DMS53 (cell line): ENCODE measurements at places on chromosomes 13 and 19.

GRCh38 chr19:55624109-55625003, at the start of gene ZNF784:
Gene ZNF784 (minus strand): TSS chr19:55624566. CDS start chr19:55624561, 5 bp downstream.
- peak; percentile 96 for DNase-seq

DNA sequence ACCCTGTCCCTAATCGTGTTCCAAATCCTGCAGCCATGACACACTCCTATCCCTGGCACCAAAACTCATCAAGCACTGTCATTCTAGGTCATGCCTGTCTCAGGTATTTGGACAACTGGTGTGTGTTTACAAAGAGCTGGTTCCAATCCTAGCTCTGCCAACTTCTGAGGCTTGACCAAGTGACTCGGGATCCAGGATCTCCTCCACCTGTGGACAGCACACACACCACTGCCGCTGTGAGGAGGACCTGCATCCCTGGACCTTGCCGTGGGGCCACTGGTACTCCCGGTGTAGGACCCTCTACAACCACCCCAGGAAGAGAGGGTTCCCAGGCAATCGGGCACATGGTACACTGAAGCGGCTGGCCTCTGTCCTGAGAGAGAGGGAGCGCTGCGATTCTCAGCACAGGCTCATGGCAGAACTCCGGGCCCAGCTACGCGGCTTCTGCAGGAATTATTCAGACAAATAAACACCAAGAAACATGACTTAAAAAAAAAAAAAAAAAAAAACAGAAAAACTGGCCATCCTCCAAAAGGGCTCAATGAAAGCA, 20.4 kb downstream of the MLLT1 start:
- DNase-seq, result no peak

GRCh38 chr13:29922896-29923295, 72.5 kb upstream of the UBL3 start:
- peak; percentile 42 for DNase-seq

DNA sequence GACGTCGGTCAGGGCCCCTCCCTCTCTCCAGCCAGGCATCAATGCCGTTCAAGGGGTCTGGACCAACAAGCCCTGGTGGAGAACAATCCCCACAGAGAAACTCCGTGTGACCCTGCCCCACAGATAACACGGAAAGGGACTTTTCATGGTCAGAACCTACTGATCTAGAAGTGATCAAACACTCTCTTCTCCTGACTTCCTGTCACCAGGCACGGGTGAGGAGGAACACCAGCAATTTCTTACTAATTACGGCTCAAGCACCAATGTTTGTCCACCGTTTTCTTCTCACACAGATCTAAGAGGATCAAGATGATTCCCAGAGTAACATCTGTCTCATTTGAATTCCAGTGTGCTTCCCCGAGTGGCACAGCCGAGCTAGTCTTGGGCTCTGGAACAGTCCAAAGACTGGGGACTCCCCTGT, 11.8 kb downstream of the RASA3 start:
- DNase-seq, result no peak

DNA sequence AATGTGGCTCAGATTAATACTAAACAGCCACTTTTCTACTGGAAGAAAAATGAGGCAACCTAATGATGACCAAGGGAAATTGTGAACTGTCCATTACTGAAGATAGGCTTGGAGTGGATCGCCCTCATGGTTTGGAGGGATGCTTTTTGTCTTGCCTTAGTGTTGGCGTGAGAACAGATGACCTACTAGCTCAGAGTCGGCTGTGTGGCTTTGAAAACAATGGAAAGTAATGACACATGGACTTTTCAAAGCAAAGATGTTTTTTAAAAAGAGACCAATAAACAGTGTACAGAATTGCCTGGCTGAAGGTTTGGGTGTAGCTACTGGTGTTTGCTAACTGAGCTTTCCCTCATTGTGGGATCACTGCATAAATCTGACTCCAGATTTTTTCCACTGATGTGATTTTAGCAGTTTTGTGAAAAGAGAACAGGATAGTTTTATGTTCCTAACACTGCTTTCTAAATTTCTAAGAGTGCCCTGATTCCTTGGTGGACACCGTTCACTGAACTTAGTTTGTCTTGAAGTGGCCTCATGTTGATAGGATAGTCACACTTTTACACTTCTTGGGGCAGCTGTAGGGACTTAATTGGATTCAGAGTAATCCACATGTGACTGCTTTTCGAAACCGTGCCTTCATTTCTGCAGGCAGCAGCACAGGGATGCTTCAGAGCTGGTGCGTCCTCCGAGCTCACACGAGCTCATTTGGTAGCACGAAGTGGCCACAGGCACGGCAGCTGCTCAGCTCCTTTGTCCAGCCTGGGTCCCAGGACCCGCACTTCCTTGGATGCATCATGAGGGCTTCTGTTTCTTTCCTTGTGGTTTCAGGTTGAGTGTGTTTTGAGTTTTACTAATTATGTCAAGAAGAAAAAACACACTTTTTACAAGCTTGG, 4.3 kb downstream of the CEBPG start:
- no peak for DNase-seq

DNA sequence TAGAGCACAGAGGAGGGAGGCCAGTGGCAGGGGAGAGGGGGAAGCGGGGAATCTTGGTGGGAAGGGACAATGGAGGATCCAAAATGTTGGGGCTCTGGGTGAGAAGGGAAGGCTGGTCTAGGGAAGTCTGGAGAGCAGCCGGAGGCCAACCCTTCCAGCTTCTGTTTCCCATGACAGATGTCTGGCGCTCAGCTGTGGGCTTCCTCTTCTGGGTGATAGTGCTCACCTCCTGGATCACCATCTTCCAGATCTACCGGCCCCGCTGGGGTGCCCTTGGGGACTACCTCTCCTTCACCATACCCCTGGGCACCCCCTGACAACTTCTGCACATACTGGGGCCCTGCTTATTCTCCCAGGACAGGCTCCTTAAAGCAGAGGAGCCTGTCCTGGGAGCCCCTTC, 1.1 kb downstream of the PSENEN start:
- DNase-seq, result no peak

- no peak for DNase-seq
Observed at GRCh38 chr13:25463496-25463895, 91.7 kb downstream of the ATP8A2 start.

- DNase-seq, result no peak
Observed at GRCh38 chr13:39433651-39434050, 169.3 kb downstream of the LHFPL6 start.

- DNase-seq, result no peak
Observed at GRCh38 chr19:31037286-31037980, 311.8 kb downstream of the TSHZ3 start.

- DNase-seq, result no peak
Observed at GRCh38 chr13:93899981-93900380, 579.5 kb downstream of the DCT start.

- DNase-seq, result no peak
Observed at GRCh38 chr13:59631271-59631670, 532.5 kb downstream of the DIAPH3 start.

DNA sequence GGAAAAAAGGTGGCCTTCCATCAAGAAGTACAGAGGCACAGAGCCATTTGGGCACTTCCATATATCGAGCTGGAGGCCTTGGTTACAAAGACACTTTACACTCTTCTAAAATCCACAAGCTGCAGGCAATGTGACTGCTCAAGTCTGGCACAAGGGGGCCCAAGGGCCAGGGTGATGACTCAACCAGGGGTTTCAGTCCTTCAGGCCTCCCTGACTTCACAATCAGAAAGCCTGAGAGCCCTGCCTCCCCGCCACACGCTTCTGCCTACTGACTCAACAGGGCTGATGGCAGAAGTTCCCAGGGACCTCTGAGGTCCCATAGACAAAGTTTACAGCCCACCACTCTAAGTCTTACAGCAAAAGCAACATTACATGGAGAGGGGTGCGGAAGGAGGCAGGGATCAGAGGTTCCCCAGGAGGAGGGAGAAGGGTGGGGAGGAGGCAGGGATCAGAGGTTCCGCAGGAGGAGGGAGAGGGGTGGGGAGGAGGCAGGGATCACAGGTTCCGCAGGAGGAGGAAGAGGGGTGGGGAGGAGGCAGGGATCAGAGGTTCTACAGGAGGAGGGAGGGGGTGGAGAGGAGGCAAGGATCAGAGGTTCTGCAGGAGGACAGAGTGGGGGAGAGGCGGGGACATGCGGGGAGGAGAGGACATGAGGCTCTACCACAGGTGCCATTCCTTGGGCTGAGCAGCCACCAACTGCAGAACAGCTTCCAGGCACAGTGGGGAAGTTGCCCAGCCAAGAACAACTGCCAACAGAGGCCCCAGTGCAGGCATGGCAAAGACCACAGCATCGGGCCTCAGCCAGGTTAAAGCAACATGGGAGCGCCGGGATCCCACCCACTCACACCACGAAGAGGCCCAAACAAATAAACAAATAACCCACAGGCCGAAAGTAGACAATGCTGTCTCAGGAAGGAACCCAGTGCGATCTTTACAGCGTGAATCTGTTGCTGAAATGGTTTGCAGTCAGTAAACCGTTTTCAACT, 52.0 kb downstream of the SLC7A1 start:
- DNase-seq, result no peak

DNA sequence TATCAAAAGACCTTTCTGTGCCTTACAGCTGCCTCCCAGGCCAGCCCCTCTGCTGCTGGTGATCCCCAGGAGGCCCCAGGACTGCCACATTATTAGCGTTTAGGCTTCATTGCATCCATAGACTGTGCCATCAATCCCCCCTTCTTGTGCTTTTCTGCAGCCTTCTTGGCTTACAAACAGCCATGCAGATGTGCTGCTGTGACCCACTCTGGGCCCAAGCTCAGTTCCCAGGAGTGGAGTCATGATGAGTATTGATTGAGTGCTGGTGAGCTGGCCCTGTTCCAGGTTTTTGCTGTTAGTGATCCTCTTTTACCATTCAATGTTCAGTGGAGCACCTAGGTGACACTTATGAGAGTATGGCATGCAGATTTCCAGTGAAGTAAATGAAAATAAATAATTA, 59.9 kb upstream of the SLAIN1 start:
- DNase-seq, result no peak

GRCh38 chr13:77536358-77536757, 852 bp downstream of the SCEL start:
- peak; percentile 11 for DNase-seq

DNA sequence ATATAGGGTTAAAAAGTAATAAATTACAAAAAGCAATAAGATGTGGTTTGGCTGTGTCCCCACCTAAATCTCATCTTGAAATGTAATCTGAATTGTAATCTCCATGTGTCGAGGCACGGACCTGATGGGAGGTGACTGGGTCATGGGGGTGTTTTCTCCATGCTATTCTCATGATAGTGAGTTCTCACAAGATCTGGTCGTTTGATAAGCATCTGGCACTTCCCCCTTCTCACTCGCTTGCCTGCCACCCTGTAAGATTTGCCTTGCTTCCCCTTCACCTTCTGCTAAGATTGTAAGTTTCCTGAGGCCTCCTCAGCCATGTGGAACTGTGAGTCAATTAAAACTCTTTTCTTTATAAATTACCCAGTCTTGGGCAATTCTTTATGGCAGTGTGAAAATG, 577.4 kb downstream of the TBC1D4 start:
- no peak for DNase-seq

GRCh38 chr13:114128624-114129522, 3.5 kb downstream of the RASA3 start:
- no peak for DNase-seq

- DNase-seq, result no peak
Observed at GRCh38 chr13:99381766-99382165, 74.6 kb upstream of the GPR183 start.

- peak; percentile 43 for DNase-seq
Observed at GRCh38 chr19:13420780-13421179, 85.5 kb downstream of the CACNA1A start.

DNA sequence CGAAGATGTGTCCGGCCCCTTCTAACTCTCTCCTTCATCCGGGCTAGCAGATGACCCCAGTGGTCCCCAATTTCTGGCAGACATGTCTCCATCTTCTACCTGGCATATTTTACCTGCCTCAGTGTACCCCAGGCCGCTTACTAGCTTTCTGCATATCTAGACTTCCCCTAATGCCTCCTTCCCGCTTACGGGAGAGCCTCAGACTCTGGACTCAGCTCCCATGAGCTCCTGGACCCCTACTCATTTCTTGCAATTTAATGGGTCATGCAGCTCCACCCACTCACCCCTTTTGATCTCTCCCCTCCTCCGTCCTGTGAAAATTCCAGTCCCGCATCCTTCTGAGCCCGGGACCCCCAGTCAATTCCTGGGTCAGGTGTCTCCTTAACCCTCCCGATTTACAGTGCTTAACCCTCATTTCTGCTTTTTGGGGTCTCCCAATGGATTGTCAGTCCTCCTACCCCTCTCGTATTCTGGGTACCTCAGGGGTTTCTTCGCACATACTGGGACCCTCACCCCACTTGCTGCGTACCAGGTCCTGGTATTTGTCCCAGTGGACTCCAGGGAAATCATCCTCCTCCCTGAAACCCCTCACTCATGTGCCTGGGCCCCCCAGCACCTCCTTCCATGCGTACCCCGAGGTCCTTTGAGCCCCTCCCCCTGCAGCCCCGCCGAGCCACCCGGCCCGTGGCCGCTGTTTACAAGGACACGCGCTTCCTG, 500 bp upstream of the JUNB start:
- peak; percentile 44 for DNase-seq

GRCh38 chr19:41758846-41759245, 3.5 kb downstream of the CEACAM6 start:
- DNase-seq, result no peak

GRCh38 chr19:43462383-43462782, 3.0 kb downstream of the LYPD3 start:
- DNase-seq, result no peak

DNA sequence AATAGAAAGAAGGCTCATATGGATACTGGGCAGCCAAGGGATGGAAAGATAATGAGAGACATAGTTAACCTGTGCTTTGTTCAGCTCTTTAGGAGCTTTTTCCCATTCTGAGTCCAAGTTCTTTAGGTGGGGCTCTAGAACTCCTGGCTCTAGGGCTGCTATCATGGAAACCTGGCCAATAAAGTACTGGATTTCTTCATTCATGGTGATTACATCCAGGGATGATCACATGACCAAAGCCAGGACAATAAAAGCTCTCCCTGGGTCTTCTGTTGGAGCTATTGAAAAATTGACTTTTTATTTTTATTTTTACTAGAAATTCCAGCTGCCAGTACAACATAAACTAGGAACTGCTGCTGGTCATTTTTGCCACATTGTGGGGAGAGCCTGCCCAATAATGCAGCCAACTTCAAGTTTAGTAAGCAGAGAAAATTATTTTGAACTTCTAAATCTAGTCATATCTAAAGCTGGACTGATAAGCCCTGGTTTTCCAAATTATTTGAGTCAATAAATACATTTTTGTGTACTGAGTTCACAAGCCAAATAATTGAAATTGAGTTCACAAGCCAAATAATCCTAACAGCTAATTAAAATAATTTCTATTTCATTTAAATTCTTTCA, 224.9 kb upstream of the STARD13 start:
- DNase-seq, result no peak

DNA sequence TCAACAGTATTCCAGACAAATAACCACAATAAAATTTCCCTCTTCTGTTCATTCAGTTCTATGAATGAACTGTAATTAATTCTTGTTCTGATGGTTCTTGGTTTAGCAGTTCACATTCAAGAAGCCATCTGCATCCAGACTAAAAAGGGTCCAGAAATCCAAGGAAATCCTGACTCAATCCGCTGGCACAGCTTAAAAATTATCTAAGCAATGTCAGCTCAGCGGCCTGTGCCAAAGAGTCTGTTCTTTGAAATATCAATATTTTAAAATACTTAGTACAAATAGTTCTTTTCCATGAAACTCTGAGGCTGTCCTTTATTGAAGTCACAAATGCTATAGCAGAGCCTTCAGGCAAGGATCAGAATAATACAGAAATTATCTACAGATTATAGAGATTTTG, 57.2 kb downstream of the DHRS12 start:
- DNase-seq, result no peak

GRCh38 chr19:4347521-4347920, 4.2 kb downstream of the MPND start:
- no peak for DNase-seq

- DNase-seq, result no peak
Observed at GRCh38 chr19:14063105-14063504, 1.2 kb upstream of the PALM3 start.

GRCh38 chr19:412356-413355, 3.7 kb upstream of the C2CD4C start:
- DNase-seq, result no peak
